ENCODE measurements at places on chromosomes 3 and 15. TPM values are rescaled to one million over a fixed set of nuclear protein-coding genes. Genes with fewer than 3 reads are reported as not detected.
A peak's percentile ranks its signal among the peaks of the same experiment; 100 is the strongest.

DNA sequence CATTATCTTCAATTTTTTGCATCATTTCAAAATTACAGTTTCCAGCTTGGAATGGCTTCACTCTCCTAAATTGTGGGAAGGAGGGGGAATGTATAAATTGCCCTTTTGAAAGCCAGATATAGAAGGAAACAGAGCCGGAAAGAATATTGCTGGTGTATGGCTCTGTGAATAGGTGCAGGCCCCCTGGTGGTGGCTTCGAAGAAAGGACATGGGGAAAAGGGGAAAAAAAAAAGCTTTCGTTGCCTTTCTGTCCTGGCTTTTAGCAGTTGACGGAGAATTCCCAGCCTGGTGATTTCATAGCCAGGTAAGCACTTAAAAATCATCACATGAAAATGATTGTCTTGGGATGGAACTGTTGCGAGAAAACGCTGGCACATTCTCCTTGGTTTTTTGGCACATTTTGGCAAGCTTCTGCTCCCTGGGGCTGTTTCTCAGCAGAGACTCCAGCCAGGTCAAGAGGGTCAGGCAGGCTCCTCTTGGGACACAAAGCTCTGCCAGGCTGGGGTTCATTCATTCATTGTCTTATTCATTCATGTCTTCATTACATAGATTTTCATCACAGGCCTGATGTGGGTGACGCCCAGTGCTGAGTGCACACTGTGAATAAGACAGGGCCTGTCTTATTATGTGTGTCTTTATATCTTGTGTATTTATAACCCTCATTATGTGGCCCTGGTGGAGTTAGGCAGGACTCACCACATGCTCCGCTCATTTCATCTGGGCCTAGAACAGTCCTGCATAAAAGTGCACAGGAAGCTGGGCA lies 300.0 kb upstream of the TPM1 start:
- DNase-seq: peak; percentile 98

GRCh38 chr3:184372296-184372821 lies 5.6 kb downstream of the THPO start:
- no peak for DNase-seq

NANOGP8 gene
- not detected for total RNA-seq

GRCh38 chr3:182404031-182404430 lies 389.3 kb upstream of the ATP11B start:
- no peak for DNase-seq

DNA sequence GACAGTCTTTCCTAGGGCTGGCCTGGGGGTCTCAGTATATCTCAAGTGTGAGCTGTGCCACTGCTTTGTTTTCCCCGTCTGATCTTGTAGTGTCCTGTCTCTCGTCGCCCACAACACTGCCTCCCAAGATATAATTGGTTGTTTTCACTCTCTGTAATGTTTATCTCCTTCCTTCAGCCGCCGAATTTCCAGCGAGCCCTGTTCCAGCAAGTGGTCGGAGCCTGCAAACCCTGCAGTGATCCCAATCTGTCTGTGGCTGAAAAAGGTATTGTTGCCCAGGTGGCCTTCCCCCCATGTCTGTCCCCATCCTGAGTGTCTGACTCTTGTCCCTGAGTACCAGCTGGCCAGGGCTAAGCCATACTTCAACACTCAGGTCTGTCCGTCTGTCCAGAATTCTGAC lies 9.5 kb upstream of the MANF start:
- no peak for DNase-seq

DNA sequence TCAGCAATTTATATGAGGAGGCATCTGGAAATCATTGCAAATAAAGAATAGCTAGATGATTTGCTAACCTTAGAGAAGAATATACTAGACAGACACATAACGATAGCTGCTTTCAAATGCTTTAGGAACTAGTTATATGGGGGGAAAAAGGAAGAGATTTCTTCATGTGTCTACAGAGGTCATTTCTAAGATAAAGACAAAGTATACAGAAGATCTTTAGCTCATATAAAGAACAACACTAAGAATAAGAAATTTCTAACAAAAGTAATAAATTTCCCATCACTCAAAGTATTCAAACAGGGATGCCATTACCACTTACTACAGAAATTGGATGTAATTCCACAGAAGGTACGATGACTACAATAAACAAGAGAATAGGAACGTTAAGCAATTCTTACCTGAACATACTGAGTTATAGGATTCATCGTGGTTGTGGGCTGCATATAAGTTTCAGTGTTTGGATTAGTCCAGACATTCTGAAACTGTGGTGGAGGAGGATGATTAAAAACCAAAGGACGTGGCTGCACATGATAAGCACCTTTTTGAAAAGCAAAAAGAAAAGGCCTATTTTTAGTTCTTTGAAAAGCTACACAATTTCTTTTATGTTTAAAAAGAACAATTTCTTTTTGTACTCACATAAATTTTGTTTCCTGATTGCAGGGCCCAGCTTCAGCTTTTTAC lies 8.7 kb downstream of the DAZL start:
- no peak for DNase-seq

GRCh38 chr3:146465693-146466465 lies 3.5 kb downstream of the PLSCR2 start:
- no peak for DNase-seq

SPRED1 gene
- total RNA-seq: 55.1 TPM

- peak; percentile 95 for DNase-seq
Measured at GRCh38 chr3:98972155-98972554, 70.7 kb upstream of the DCBLD2 start.

GRCh38 chr3:100257586-100257985 lies 3.2 kb upstream of the TBC1D23 start:
- peak; percentile 15 for DNase-seq

GRCh38 chr3:53190659-53191058 lies 29.6 kb downstream of the PRKCD start:
- DNase-seq: no peak

DNA sequence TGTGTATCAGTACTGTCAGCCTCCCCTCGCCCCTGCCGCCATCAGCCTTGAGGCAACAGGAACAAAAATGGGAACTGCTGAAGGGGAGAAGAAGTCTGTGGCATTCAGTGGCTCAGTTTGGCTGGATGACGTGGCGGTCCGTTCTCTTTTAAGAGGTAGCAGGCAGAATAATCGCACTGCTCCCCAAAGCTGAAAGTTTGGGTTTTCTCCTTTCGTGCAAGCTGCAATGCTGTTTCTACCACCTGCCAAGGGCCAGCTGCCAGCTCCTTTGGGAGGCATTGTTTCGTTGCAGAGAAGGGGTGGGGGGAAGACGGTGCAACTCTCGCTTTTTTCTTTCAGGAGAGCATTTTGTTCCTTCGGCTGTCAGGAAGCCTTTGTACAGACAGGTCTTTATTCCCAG lies 369.6 kb upstream of the RORA start:
- DNase-seq: no peak

GRCh38 chr3:4313606-4314293 lies 10.6 kb downstream of the SETMAR start:
- no peak for DNase-seq

DNA sequence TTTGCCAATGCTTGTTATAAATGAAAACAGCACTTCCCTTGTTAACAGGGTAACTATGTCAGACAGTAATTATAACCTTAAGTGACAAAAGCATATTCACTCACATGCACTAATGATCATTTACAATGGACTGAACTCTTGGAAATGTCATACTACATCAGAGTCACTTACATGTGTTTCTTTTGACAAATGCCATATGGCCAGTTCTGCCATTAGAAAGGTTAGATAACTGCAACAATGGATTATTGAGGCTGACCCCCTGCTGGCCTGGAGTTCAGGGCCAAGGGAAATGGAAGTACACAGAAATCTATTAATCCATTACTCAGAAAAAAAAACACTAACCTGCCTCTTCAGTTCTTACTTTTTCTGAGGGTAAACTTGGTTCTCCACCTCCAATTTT lies 313.4 kb downstream of the CNTN3 start:
- no peak for DNase-seq

Data from fibroblast of the aortic adventitia (primary cell).